ENCODE measurements at places on chromosomes 5 and 9.

DNA sequence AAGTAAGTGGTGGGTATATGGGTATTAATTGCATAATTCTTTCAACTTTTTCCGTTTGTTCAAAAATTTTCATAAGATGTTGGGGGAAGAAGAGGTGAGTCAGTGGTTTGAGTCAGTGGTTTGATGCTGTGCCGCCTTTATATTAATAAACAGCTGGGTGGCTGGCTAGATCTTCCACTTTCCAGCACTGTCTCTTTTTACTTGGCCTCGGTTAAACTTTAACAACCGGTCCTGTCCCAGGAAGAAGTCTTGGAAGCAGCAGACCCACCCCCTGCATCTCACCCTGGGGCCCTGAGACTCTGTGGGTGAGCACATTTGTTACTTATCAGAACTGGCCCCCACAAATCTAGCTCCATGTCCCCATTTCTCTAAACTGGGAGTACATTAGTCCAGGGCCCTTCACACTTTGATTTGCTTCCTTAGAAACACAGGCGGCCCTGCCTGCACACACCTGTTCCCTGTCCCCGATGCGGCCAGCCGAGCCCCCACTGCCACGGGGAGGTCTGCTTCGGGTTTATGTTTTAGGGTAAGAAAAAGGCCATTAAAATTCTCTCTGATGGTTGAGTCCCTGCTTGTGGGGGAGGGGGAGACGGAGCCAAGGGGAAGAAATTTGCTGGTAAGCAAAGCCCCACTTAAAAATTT lies 90.7 kb downstream of the PTCH1 start:
- H3K36me3 ChIP-seq: no peaks in the 10 kb centered on the region
- H3K4me3 ChIP-seq: no peak overlapping the region
- H3K27ac ChIP-seq: no peak overlapping the region
- peaks cover 13% of the 10 kb centered on the region for H3K4me1 ChIP-seq

DNA sequence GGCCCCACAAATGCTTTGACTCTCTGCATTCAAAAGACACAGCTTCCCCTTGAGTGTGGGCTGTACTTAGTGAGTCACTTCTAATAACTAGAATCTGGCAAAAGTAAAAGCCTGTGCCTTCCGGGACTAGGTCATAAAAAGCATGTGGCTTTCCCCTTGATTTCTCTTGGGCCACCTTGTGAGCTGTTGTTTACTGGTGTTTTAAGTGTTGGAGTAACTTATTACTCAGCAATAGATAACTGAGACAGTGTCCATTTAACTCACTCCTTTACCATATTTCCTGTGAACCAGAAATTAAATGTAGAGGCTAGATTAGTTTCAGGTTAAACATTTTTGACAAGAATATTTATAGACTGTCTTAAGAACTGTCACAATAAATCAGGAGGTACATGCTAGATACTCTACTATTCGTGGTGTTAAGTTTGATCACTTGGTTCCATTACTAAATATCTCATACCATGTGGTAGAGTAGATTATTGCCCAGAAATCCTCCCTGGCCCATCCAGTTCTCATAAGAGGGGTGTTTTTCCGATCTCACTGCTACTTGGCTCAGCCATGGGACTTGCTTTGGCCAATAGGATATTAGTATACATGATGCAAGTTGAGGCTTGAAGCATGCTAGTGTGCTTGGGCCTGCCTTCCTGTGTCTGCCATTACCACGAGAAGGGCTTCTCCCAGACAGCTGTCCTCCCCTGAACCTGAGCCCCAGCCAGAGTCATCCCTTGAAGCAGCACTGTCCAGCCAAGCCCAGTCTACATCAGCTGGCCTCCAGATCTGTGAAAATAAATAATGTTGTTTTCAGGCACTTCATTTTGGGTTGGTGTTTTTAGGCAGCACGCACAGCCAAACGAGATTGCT lies 10.4 kb upstream of the CMBL start:
- no peaks in the 10 kb centered on the region for H3K27me3 ChIP-seq
- no peak overlapping the region for H3K27ac ChIP-seq
- H3K4me1 ChIP-seq: no peaks in the 10 kb centered on the region
- DNase-seq: no peak
- H3K4me3 ChIP-seq: no peak overlapping the region

- no peaks in the 10 kb centered on the region for H3K4me1 ChIP-seq
- H3K27ac ChIP-seq: no peak overlapping the region
- no peaks in the 10 kb centered on the region for H3K27me3 ChIP-seq
- no peak overlapping the region for H3K4me3 ChIP-seq
These were observed 21.3 kb downstream of the WNK2 start for GRCh38 chr9:93205045-93205768.

DNA sequence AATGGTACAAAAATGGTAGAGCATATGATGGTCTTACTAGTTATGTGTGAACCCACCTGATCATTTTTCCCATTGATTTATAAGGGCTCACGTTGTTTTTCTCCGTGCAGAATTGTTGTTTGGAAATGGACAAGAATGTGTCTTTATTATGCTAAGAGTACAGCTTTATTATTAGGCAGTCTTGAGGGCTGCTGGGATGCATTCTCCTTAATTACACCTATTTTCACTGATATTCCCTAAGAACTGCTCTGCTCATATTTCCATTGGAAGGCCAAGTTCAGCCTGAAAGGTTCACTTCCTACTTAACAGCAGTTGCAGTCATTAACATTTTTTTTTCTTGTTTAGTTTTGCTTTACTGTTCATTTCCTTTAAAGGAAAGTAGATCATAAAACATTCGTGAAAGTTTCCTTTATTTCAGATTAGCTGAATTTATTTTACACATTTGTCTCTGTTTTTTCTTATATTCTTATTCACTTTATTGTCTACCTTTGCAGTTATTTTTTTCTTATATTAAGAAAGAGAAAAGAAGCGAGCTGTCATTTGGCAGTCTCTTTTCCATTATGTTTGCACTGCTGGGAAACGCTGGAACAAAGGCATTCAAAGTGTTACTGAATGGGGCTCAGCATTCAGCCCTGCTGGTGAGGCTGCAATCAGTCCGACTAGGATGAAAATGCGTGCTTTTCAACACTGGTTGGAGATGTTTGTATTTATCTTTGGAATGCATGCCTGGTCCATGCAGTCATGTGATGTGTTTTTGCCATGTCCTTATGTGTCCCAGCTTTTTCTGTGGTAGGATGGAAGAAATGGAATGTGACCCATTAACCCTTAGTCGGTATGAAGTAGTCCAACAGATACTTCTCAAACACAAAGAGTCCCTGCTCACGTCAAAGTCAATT lies 602.7 kb upstream of the ZNF608 start:
- no peak overlapping the region for H3K27ac ChIP-seq
- H3K4me1 ChIP-seq: peaks cover 6% of the 10 kb centered on the region
- H3K4me3 ChIP-seq: no peak overlapping the region
- no peaks in the 10 kb centered on the region for H3K36me3 ChIP-seq
- no peaks in the 10 kb centered on the region for H3K27me3 ChIP-seq

GRCh38 chr5:10625700-10626472 lies 62.0 kb downstream of the ANKRD33B start:
- no peak for DNase-seq
- no peak overlapping the region for H3K4me3 ChIP-seq
- H3K27ac ChIP-seq: no peak overlapping the region
- H3K36me3 ChIP-seq: no peaks in the 10 kb centered on the region
- peaks cover 14% of the 10 kb centered on the region for H3K4me1 ChIP-seq
- H3K27me3 ChIP-seq: no peaks in the 10 kb centered on the region

- DNase-seq: peak; percentile 48
- H3K4me1 ChIP-seq: peaks cover 5% of the 10 kb centered on the region
- H3K27me3 ChIP-seq: peaks cover 4% of the 10 kb centered on the region
- no peak overlapping the region for H3K27ac ChIP-seq
- H3K4me3 ChIP-seq: no peak overlapping the region
These were observed 162.2 kb downstream of the SREK1 start for GRCh38 chr5:66306105-66306843.

- H3K27me3 ChIP-seq: no peaks in the 10 kb centered on the region
- DNase-seq: no peak
- no peaks in the 10 kb centered on the region for H3K36me3 ChIP-seq
- H3K4me1 ChIP-seq: no peaks in the 10 kb centered on the region
- H3K27ac ChIP-seq: no peak overlapping the region
- no peak overlapping the region for H3K4me3 ChIP-seq
These were observed 1151.8 kb downstream of the CDH12 start for GRCh38 chr5:21701317-21701716.

GRCh38 chr5:103223031-103223955 lies 35.3 kb upstream of the MACIR start:
- H3K4me1 ChIP-seq: no peaks in the 10 kb centered on the region
- H3K27ac ChIP-seq: no peak overlapping the region
- H3K4me3 ChIP-seq: no peak overlapping the region
- no peaks in the 10 kb centered on the region for H3K36me3 ChIP-seq
- no peaks in the 10 kb centered on the region for H3K27me3 ChIP-seq
- DNase-seq: no peak

GRCh38 chr9:125540497-125540896 lies 166.5 kb downstream of the MAPKAP1 start:
- no peaks in the 10 kb centered on the region for H3K4me1 ChIP-seq
- DNase-seq: no peak
- H3K36me3 ChIP-seq: no peaks in the 10 kb centered on the region

DNA sequence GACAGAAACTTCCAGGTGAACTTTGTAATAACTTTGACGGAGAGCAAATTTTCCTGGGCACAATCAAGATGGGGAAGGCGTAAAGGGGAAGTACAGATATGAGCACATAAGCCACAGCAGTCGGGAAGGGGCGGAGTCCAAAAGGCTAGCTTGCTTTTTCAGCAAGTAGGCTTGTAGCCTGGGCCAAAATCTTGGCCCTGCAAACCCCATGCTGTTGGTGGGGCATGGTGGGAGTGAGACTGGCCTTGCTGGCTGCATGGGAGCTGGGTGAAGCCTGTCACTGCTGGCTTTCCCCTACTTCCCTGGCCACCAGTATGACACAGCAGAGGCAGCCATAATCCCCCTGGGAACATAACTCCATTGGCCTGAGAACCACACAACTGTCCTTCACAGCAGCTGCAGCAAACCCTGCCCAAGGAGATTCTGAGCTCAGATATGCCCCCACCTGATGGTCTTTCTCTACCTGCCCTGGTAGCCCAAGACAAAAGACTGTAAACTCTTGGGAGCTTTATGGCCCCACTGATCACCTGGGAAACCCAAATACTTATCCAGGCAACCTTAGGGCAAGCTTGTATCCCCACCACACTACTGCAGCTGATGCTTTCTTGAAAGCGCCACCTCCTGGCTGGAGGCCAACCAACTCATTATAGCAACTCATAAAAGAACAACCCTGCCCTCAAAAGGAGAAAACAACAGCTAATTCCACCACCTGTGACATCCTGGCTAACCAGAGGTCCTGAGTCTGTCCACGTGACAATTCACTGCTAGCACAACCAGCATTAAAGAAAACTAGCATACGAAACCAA lies 24.0 kb downstream of the DCTN4 start:
- peak overlapping the region; percentile 43 for H3K27ac ChIP-seq
- DNase-seq: no peak
- H3K27me3 ChIP-seq: no peaks in the 10 kb centered on the region
- no peaks in the 10 kb centered on the region for H3K4me1 ChIP-seq

DNA sequence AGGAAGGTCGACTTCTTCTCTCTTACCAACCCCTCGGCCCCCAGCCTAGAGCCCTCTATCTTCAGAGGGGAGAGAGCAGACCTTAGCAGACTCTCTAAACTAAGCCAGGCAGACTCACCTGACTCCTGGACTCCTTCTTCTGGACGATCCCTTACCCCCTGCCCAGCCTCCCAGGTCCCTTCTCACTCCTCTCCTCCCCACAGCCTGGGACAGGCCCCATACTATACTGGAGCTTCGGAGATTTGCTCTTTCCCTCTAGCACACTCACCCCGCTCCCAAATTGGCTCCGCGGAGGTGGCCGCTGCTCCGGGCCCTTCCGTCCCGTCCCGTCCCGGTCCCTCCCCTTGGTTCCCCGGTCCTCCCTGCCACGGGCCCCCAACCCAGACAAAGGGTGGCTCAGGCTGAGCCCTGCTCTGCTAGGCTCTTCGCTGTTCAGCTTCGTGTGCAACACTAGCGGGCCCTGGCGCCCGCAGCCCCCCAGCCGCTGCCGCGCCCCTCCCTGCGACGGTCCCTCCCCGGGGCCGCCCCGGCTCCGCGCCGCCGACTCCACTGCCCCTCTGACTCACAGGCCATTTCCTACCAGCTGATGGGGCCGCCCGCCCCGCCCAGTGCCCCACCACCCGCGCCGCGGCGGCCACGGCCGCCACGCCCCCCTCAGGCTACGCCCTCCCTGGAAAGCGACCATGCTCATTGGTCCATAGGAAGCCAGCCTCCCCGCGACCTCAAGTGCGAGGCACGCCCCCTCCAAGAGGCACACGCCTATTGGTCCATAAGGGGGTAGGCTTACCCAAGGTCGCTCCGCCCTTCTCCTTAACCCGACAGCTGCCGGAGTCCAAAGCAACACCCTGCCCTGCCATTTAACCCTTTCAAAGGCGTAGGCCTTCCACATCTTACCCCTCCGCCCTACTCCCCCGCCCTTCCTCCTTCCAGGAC lies 4.4 kb downstream of the ATOSB start:
- DNase-seq: peak; percentile 99
- peaks cover 14% of the 10 kb centered on the region for H3K36me3 ChIP-seq
- peak overlapping the region; percentile 90 for H3K4me3 ChIP-seq
- H3K4me1 ChIP-seq: peaks cover 82% of the 10 kb centered on the region

GRCh38 chr5:103358305-103358995 lies 99.9 kb downstream of the MACIR start:
- no peak overlapping the region for H3K27ac ChIP-seq
- no peak overlapping the region for H3K4me3 ChIP-seq
- H3K27me3 ChIP-seq: no peaks in the 10 kb centered on the region

GRCh38 chr5:78467752-78468357 lies 107.4 kb downstream of the SCAMP1 start:
- no peaks in the 10 kb centered on the region for H3K27me3 ChIP-seq
- H3K4me1 ChIP-seq: no peaks in the 10 kb centered on the region
- no peak overlapping the region for H3K4me3 ChIP-seq
- peaks cover 10% of the 10 kb centered on the region for H3K36me3 ChIP-seq

DNA sequence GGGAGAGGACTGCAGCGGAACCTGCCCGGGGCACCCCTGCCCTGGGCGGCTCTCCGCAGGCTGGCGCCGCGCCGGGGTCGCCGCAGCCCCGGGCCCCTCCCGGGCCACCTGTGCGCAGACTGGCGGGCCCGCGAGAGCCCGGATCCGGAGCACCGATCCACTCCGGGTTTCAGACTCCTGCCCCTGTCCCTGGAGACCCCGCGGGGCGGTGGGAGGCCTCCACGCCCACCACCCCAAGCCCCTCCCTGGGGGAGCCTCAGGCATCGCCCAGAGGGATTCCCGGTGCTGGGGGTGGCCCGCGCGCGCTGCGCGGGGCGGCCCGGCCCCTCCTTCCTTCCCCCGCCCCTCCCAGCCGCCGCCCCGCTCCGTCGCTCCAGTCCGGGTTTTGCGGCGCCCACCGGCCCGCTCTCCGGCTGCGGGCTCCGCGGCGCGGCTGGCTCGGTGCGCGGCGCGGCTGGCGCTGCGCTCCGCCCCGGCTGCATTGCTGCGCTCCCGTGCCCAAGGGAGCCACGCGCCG lies at the start of gene UNC5A:
TSS of gene UNC5A (plus strand) at position 479 of the 517 bp plus-strand sequence. CDS start 192 bp downstream, outside the sequence.
- no peaks in the 10 kb centered on the region for H3K36me3 ChIP-seq
- no peak within 1 kb of the TSS for H3K27ac ChIP-seq
- H3K4me1 ChIP-seq: peaks cover 16% of the 10 kb centered on the region

GRCh38 chr9:15246243-15246642 lies 60.8 kb downstream of the TTC39B start:
- no peaks in the 10 kb centered on the region for H3K36me3 ChIP-seq
- no peak overlapping the region for H3K27ac ChIP-seq
- no peaks in the 10 kb centered on the region for H3K4me1 ChIP-seq
- DNase-seq: no peak
